Aortic smooth muscle cell (primary cell): ENCODE measurements at places on chromosomes 6 and 20. TPM values are rescaled to one million over a fixed set of nuclear protein-coding genes. Genes with fewer than 3 reads are reported as not detected.

The CEP85L gene
- total RNA-seq: 11.8 and 17.2 TPM in 2 replicates

The TUBB1 gene
- total RNA-seq: under 0.01 and 0.06 TPM in 2 replicates

The CHMP4B gene
- 38.0 and 58.0 TPM in 2 replicates for total RNA-seq

The THBD gene
- 123 and 293 TPM in 2 replicates for total RNA-seq

The TMEM244 gene
- not detected in 2 replicates for total RNA-seq

The BPI gene
- total RNA-seq: 0.50 and 0.79 TPM in 2 replicates

The SLC22A2 gene
- total RNA-seq: 0.13 TPM in 1 of 2 replicates, not detected in the other

The GHRH gene
- total RNA-seq: not detected in 2 replicates

The SLC22A7 gene
- total RNA-seq: not detected in 2 replicates

The PIM1 gene
- 3.7 and 6.0 TPM in 2 replicates for total RNA-seq

The C6orf163 gene
- 1.5 and 2.1 TPM in 2 replicates for total RNA-seq

The SSTR4 gene
- total RNA-seq: 0.13 TPM in 1 of 2 replicates, not detected in the other

The C20orf141 gene
- total RNA-seq: not detected in 2 replicates

The BPIFA1 gene
- not detected in 2 replicates for total RNA-seq

The PPP1R3G gene
- 0.93 and 1.2 TPM in 2 replicates for total RNA-seq

The MCHR2 gene
- total RNA-seq: not detected in 2 replicates

The TRIM40 gene
- not detected in 2 replicates for total RNA-seq

The RNF146 gene
- 47.7 and 57.9 TPM in 2 replicates for total RNA-seq

The STAU1 gene
- total RNA-seq: 40.2 and 53.3 TPM in 2 replicates

The CALHM5 gene
- total RNA-seq: 11.0 and 11.8 TPM in 2 replicates

The LTB gene
- not detected in 2 replicates for total RNA-seq

The ARHGAP18 gene
- total RNA-seq: 105 and 137 TPM in 2 replicates

The RAMACL gene
- 0.66 and 2.1 TPM in 2 replicates for total RNA-seq

The TAP1 gene
- total RNA-seq: 35.9 and 41.0 TPM in 2 replicates

The SLC22A16 gene
- not detected in 2 replicates for total RNA-seq

The MRPS18A gene
- 39.5 and 42.5 TPM in 2 replicates for total RNA-seq

The PKIB gene
- 0.19 and 0.40 TPM in 2 replicates for total RNA-seq

The CST1 gene
- 0.37 and 48.1 TPM in 2 replicates for total RNA-seq

The MTFR2 gene
- 1.3 and 3.2 TPM in 2 replicates for total RNA-seq

The MTO1 gene
- total RNA-seq: 23.8 and 31.6 TPM in 2 replicates

The HSPA1L gene
- total RNA-seq: 1.5 and 1.6 TPM in 2 replicates

The TSBP1 gene
- total RNA-seq: not detected in 2 replicates

The PHACTR3 gene
- total RNA-seq: not detected in 2 replicates

The SLC17A3 gene
- total RNA-seq: not detected in 2 replicates

The CLPSL2 gene
- not detected in 2 replicates for total RNA-seq

The SYTL3 gene
- 1.7 and 2.8 TPM in 2 replicates for total RNA-seq

The PPIL6 gene
- 2.8 and 3.2 TPM in 2 replicates for total RNA-seq

The FAM209A gene
- total RNA-seq: 0.12 TPM in 1 of 2 replicates, not detected in the other

The ATP9A gene
- 41.7 and 49.0 TPM in 2 replicates for total RNA-seq
